Osteocyte (in vitro differentiated cells): ENCODE measurements at places on chromosomes 6 and 20. TPM values are rescaled to one million over a fixed set of nuclear protein-coding genes. Genes with fewer than 3 reads are reported as not detected.
A peak's percentile ranks its signal among the peaks of the same experiment; 100 is the strongest.

Gene NDUFAF5
- total RNA-seq, result 19.4 and 20.4 TPM in 2 replicates

- H3K27ac ChIP-seq, result no peak overlapping the region
- H3K4me3 ChIP-seq, result no peak overlapping the region
- H3K27me3 ChIP-seq, result no peaks in the 10 kb centered on the region
- no peak for DNase-seq
Observed at GRCh38 chr6:20569000-20569610, 34.8 kb downstream of the CDKAL1 start.

DNA sequence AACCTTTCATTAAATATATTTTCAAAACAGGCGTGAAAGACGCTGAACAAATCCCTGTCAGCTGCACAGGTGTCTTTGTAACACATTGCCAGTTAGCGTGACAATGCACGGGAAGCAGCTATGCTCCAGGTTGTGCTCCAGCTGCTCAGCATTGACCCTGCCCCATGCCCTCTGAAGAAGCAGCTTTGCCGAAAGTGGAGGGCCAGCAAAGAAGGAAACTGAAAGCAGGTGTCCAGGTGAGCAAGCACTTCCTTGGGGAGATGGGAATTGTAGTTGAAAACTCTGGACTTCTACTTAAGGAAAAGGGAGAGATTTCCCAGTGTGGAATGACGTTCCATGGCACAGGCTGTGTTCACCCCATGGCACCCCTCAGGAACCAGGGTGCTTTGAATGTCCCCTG, 125.7 kb downstream of the TTLL2 start:
- peaks cover 8% of the 10 kb centered on the region for H3K27me3 ChIP-seq
- H3K4me1 ChIP-seq, result no peaks in the 10 kb centered on the region

Gene BPIFA1
- not detected in 2 replicates for total RNA-seq

DNA sequence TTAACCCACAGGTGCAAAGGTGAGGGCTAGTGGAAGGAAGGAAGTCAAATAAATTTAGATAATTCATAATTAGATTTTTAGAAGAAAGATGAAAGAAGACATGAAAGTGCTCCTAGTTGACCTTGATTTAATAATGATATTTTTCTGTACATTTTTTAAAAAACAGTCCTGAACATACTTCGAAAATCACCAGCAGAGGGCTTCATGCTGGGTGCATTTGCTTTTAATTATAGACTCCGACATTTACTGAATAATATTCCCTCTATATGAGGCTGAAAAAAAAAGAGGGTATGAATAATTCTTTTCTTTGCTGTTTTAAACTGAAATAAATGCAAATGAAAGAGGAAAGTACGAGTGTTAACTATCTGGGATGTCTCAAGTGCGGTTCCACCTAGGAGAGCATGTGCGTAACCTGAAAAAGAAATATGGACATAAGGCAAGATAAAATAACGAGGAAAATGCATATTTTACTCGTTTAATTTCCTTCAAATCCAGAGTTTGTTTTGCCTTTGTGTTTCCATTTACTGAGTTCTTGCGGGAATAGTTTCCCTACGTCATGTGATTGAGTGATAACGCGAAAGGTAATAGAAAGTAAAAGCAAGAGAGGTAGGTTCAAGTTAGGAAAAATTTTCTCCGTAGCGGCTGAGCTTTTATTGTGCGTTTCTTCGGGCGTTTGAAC, 3.1 kb upstream of the TFAP2B start:
- peaks cover 9% of the 10 kb centered on the region for H3K27me3 ChIP-seq
- peak overlapping the region; percentile 44 for H3K27ac ChIP-seq
- no peaks in the 10 kb centered on the region for H3K36me3 ChIP-seq
- no peak for DNase-seq
- H3K4me1 ChIP-seq, result peaks cover 13% of the 10 kb centered on the region
- peak overlapping the region; percentile 88 for H3K4me3 ChIP-seq

Gene SRMS
- not detected in 2 replicates for total RNA-seq

Gene ALDH8A1
- total RNA-seq, result 0.30 and 0.42 TPM in 2 replicates

Gene SIRPA
- 12.4 and 13.0 TPM in 2 replicates for total RNA-seq

- H3K4me1 ChIP-seq, result no peaks in the 10 kb centered on the region
- H3K4me3 ChIP-seq, result no peak overlapping the region
- DNase-seq, result no peak
- peaks cover 64% of the 10 kb centered on the region for H3K27me3 ChIP-seq
- no peak overlapping the region for H3K27ac ChIP-seq
- H3K36me3 ChIP-seq, result no peaks in the 10 kb centered on the region
Observed at GRCh38 chr20:47821481-47822100, 36.3 kb upstream of the SULF2 start.

Gene JPH2
- 14.2 and 16.5 TPM in 2 replicates for total RNA-seq

DNA sequence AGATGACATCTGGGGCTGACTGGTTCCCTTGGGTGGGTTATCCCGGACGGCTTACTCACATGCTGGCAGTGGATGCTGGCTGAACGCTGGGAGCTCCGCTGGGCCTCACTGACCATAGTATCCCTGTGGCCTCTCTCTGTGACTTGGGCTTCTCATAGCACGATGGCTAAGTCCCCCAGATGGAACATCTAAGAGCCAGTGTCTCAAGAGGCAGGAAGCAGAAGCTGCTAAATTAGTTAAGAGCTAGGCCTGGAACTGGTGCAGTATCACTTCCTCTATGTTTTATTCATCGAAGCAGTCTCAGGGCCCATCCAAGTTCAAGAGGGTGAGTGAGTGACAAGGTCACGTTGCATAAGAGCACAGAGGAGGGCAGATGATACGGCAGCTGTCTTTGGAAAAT, 116.5 kb upstream of the LAMP5 start:
- H3K27ac ChIP-seq, result no peak overlapping the region
- no peak overlapping the region for H3K4me3 ChIP-seq
- H3K27me3 ChIP-seq, result no peaks in the 10 kb centered on the region

Gene SLCO4A1
- total RNA-seq, result 1.2 and 1.5 TPM in 2 replicates

Gene ACTL10
- total RNA-seq, result 0.52 and 0.54 TPM in 2 replicates

GRCh38 chr20:37895166-37895565, 7.8 kb upstream of the VSTM2L start:
- DNase-seq, result no peak
- H3K4me3 ChIP-seq, result no peak overlapping the region
- no peak overlapping the region for H3K27ac ChIP-seq
- H3K36me3 ChIP-seq, result peaks cover 2% of the 10 kb centered on the region
- H3K27me3 ChIP-seq, result peaks cover 15% of the 10 kb centered on the region

Gene COX4I2
- total RNA-seq, result not detected in 2 replicates

DNA sequence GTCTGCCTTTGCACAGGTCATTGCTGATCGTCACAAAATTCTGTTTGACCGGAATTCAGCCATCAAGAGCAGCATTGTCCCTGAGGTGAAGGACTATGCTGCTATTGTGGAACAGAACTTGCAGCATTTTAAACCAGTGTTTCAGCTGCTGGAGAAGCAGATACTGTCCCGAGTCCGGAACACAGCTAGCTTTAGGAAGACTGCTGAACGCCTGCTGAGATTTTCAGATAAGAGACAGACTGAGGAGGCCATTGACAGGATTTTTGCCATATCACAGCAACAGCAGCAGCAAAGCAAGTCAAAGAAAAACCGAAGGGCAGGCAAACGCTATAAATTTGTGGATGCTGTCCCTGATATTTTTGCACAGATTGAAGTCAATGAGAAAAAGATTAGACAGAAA, 24.6 kb upstream of the CALHM6 start:
- no peak overlapping the region for H3K4me3 ChIP-seq
- H3K27ac ChIP-seq, result no peak overlapping the region
- H3K27me3 ChIP-seq, result no peaks in the 10 kb centered on the region
- peaks cover 35% of the 10 kb centered on the region for H3K4me1 ChIP-seq
- peaks cover 30% of the 10 kb centered on the region for H3K36me3 ChIP-seq
- DNase-seq, result no peak

- H3K27me3 ChIP-seq, result no peaks in the 10 kb centered on the region
- DNase-seq, result no peak
- no peaks in the 10 kb centered on the region for H3K36me3 ChIP-seq
Observed at GRCh38 chr6:139551376-139551775, 176.9 kb upstream of the CITED2 start.

DNA sequence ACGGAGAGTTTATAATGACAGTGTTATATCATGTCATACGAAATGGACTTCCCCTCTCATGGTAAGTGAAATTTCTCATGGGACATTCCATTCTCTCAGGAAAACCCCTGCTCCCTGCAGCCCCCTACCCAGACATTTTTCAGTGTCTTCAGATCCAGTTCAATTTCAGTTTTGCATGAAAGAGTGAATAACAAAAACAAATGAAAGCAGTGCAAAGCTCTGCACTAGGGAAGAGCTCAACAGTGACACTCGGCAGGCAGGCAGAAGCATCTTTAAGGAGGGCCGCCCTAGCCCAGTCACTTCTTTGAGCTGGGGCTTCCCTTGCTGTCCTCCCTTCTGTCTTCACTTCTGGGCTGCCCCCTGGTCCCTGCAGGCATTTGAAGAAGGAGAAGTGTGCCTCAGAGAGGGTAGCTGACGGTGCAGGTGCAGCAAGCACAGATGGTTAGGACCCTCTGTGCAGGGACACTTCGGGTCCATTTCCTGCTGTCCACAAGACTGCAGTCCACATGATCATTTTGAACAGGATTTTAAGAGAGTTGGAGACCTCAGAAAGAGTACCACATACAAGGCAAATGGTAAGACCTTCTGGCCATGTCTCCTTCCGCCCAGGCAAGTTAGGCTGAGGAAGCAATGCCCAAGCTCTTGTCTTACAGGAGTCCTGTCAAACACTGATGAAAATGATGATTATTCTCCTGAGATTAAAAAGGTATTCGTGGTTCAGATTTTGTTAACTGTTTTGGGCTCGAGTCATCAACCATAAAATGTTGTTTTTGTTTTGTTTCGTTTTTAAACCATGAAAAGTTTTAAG, 5.4 kb upstream of the DUSP22 start:
- no peak overlapping the region for H3K4me3 ChIP-seq
- no peaks in the 10 kb centered on the region for H3K36me3 ChIP-seq
- no peak overlapping the region for H3K27ac ChIP-seq
- DNase-seq, result peak; percentile 80
- H3K4me1 ChIP-seq, result peaks cover 5% of the 10 kb centered on the region
- H3K27me3 ChIP-seq, result peaks cover 35% of the 10 kb centered on the region

GRCh38 chr20:54208548-54209176, 775 bp downstream of the PFDN4 start:
- H3K27ac ChIP-seq, result peak overlapping the region; percentile 86
- H3K4me3 ChIP-seq, result peak overlapping the region; percentile 86
- peaks cover 32% of the 10 kb centered on the region for H3K4me1 ChIP-seq
- no peaks in the 10 kb centered on the region for H3K36me3 ChIP-seq
- DNase-seq, result no peak

DNA sequence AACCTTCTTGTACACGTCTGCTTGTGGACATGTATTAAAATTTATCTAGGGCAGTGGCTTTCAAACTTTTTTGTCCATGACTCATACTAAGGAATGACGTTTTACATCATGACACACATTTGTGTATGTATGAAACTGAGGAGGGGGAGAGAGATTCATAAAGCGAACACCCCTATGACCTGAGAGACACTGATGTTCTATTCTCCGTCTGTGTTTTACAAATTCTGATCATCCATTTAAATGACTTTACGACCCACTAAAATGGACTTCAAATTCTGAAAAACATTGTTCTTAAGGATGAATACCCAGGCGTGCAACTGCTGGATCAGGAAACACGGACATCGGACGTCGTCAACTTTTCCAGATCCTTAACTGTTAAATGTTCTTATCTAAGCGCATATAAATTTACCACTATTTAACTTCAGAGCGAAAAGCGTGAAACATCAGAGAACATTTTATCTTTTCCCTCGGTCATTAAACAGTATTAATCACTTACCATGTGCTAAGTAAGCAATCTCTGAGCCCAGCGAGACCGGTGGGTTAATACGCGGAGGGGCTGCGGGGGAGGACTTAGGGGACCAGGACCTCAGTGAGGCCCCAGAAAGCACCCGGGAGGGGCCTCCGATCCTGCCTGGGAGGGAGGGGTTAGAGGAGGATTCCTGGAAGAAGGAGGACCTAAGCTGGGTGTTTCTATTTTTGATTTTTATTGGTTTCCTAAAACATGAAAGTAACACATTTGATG, 1.2 kb downstream of the PLAGL1 start:
- peaks cover 9% of the 10 kb centered on the region for H3K27me3 ChIP-seq
- no peak for DNase-seq

DNA sequence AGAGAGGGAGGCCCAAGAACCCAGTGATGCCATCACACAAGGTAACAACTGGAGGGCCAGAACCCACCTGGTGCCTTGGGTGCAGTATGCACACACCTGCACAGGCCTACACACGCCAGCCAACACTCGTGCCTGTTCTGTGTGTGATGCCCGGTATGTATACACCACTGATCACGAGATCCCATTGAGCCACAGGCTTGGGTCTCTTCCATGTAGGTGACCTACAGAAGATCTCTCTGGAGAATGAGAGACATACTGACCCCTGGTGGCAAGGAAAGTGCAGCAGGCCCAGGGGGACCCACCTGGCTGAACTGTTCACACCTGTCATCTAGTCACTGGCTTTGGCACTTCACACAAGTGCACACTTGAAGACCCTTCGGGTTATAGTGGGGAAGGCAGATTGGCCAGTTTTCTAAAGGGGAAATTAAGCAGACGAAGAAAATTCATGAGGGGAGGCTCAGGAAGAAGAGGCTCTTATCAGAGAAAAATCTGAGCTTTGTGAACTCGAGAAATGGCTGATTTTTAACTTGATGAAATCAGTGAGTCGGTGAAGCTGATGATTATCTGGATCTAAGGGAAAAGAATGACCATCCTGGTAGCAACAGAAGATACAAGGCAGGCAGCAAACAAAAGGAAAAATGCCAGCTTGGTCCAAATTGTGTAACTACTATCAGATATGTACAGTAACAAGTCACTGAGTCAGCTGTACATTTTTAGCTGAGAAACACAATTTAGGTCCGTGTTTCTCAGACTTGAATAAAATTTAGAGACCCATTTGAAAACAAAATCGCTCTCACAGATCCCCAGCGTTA, 69.1 kb upstream of the PBOV1 start:
- H3K36me3 ChIP-seq, result no peaks in the 10 kb centered on the region
- peaks cover 2% of the 10 kb centered on the region for H3K4me1 ChIP-seq
- H3K27ac ChIP-seq, result no peak overlapping the region
- no peak overlapping the region for H3K4me3 ChIP-seq

DNA sequence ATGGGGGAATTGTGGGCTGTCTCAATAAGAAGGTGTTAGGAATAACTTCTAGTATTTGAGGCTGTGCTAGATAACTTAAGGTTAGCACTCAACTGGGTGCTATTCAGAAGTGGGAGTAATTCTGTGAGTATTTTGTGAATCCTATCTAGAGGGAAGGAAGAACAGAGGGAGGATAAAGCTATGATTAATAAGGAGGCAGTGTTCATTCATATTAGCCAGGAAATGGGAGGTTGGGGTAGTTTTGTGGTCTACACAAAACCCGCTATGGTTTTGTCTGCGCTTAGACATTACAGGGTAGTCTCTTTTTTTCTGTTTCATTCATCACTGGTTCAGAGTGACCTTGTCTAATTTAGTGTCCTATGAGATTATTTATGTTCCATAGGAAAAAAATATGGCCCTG, 341.0 kb downstream of the ARHGAP18 start:
- DNase-seq, result no peak
- H3K4me3 ChIP-seq, result no peak overlapping the region
- peaks cover 34% of the 10 kb centered on the region for H3K27me3 ChIP-seq
- H3K36me3 ChIP-seq, result no peaks in the 10 kb centered on the region

GRCh38 chr6:105258816-105259215, 79.0 kb upstream of the POPDC3 start:
- H3K27ac ChIP-seq, result no peak overlapping the region
- H3K27me3 ChIP-seq, result peaks cover 6% of the 10 kb centered on the region
- H3K4me3 ChIP-seq, result no peak overlapping the region
- H3K4me1 ChIP-seq, result no peaks in the 10 kb centered on the region
- no peak for DNase-seq

- H3K27ac ChIP-seq, result peak overlapping the region; percentile 71
- DNase-seq, result no peak
- no peak overlapping the region for H3K4me3 ChIP-seq
Observed at GRCh38 chr6:17957498-17957897, 29.9 kb downstream of the KIF13A start.
